ENCODE measurements at places on chromosomes 2 and 18.

DNA sequence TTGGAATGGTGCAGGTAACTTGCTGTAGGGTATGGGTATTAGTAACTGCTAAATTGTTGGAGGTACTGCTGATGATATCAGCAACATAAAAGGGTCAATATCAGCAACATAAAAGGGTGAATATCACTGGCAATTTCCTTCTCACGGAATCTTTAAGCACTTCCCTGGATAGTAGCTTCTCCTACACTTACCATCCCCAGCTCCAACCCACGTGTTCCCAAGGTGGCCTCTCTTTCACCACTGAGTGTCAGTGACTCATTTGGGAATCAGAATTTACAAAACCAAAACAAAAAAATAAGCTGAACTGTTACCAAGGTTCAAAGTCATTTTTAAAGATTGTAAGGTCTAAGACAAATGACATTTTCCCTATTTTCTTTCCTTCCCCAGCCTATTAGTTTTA, 70.8 kb downstream of the LRP2 start:
- no peak for DNase-seq

- no peak for DNase-seq
Observed at GRCh38 chr2:198571393-198571792, 767.0 kb downstream of the PLCL1 start.

- DNase-seq: no peak
Observed at GRCh38 chr2:68767031-68767961, 32.7 kb downstream of the ARHGAP25 start.

GRCh38 chr18:32548688-32549087, 78.0 kb upstream of the GAREM1 start:
- DNase-seq: no peak

GRCh38 chr18:3426074-3426473, 23.9 kb upstream of the TGIF1 start:
- DNase-seq: no peak

- DNase-seq: no peak
Observed at GRCh38 chr18:1244397-1245122, 339.9 kb downstream of the ADCYAP1 start.

DNA sequence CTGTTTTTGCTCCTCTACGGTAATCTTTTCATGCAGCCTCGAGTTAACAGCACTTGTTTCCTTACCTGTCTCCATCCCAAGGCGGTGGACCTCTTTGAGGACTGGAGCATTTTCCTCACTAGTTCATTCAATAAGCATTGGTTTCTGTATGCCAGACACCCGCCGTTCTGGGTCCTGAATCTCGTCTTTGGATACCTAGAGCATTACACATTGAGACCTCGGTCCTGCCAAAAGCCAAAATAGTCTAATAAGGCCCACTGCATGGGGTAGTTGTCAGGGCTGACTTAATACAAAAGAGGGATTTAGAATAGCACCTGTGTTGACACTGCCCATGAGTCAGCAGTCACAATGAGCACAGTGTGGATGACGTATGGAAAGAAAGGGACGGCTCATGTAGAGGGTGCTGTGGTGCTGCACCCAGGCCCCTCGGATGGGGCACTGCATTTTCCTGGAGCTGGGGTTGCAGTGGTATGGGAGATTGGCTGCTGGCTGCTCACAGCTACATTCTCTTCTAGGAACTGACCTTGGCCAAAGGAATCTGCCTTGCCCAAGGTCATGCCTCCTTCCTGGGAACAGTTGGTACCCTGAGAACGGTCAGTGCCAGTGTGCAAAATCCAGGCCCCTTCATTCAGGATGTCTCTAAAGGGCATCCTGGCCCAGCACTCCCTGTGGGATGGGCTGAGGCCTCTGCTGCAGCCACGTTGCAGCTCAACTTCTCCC, 126.9 kb upstream of the NCK2 start:
- DNase-seq: no peak

DNA sequence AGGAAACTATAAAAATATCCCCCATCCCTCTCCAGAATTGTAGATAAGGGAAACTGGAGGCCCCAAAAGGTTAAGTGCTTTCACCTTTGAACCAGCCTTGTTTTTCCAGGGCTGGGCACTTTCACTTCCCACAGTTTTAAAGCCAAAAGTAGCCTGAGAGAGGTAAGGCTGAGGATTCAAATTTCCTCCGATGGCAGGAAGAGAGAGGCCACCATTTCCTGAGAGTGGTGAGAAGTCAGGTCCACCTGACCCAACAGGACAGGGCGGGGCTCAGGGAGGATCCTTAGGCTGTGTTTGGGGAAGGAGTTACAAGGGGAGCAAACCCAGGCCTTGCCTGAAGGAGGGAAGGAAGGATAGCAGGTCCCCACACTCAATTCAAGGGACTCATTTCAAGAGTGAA, 4.7 kb upstream of the TEX261 start:
- no peak for DNase-seq

DNA sequence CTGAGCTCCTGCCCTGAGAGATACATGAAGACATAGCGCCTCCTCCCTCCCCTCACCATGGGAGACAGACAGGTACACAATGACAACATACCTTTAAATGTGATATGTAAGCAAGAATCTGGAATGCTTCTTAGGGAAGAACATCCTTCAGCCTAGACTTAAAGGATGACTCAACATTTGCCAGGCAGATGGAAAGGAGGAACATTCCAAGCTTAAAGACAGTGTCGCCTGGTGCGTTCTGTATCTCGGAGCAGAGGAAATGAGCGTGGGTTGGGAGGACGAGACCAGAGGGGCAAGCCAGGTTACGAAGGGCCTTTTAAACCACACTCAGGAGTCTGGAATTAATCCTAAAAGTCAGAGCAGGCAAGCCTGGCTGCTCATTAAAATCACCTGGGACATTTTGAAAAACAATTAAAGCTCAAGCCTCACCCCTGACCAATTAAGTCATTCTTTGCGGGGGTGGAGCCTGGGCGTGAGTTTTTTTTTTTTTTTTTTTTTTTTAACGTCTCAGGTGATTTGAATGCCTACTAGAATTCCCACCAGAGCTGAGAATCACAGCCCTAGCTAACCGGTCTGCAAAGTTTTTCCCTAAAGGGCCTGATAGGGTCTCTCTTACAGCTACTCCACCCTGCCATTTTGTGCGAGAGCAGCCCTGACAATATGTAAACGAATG, 131.2 kb upstream of the SEC11C start:
- DNase-seq: no peak

- no peak for DNase-seq
Observed at GRCh38 chr2:26616706-26617587, 24.2 kb downstream of the CIB4 start.

DNA sequence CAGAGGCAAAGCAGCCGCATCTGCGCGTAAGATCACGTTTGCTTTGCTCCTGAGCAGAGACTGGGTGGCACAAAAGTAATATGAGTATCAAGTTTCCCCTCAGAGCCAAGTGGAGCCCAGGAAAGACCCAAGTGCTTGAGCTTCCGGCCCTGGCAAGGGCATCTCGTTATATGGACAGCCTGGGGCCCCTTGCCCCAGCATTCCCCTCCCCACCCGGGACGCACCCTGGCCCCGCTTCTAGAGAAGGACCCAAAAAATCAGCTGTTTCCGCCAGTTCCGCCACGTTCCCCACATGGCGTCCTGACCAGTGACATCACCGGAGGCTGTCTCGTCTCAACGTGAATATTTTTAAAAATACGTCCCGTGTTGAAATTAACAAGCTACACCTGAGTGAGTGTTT, 135.1 kb downstream of the NFATC1 start:
- no peak for DNase-seq

DNA sequence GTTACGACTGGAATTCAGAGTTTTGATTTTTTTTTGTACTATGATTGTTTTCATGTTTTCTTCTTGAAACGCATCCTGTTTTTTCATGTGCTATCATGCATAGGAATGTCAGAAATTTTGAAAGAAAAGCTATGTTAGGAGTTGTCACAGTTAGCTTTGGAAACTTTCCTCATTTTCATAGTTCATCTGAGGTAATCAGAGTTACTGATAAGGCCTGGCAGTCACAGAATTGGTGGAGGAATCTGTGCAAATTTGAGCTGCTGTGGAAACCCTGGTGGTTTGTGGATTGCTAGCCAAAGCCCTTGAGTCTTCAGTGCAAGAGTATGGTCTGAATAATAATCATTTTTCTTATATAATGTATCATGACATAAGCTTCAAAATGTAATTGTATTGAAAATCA, 401.0 kb downstream of the CNTNAP5 start:
- DNase-seq: no peak

- DNase-seq: no peak
Observed at GRCh38 chr18:48908916-48909315, 41.8 kb downstream of the SMAD7 start.

GRCh38 chr18:48472610-48473009, 63.4 kb upstream of the ZBTB7C start:
- no peak for DNase-seq

DNA sequence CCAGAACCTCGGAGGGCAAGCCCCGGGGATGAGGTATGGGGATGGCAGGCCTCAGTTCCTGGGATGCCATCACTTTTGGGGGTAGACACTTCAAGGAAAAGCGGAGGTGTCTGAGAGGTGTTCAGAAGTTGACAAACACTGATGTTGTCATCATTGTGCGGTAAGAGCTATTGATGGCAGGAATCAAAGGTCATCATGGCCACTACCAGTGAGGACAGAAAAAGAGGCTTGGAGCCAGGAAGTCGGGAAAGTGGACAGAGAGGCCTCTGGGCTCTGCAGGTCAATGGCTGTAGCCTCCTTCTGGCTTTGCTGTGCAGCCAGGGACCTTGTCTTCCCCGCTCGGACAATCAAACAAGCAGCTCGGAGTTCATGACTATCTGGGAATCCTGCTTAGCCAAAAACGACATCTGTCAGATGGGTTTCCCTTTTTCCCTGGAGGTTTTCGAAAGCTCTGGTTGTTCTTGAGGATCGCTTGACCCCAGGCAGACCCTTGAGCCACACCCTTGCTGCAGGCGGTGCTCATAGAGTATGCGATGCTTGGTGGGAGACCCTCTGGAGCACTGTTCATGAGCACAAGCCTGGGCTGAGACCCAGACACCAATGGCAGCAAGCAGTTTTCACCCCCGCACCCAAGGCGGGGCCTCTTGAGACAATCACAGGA, 19.4 kb downstream of the ACKR3 start:
- no peak for DNase-seq

- DNase-seq: no peak
Observed at GRCh38 chr2:37748541-37748940, 77.1 kb upstream of the CDC42EP3 start.

DNA sequence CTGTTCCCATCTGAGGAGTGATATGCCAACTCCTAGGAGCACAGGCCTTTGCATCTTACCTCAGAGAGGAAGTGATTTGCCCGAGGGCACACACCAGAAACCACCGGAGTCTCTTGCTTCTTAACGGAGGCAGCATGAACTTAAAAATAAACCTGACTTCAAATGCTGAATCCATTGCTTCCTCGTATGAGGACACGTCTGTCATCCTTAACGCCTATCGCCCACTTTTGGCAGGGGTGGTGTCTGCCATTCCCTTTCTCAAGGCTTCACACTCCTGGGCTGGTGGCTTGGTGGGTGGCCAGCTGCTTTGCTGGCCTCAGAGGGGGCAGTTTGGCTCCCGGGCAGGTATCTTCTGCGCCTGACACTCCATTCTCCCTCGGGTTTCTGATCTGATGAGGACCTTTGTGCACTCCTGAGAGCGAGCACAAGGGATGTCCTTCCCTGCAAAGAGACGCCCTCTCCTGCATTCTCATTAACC, 1.1 kb upstream of the PREB start:
- no peak for DNase-seq

- DNase-seq: peak; percentile 54
Observed at GRCh38 chr2:191020742-191021381, 6.9 kb upstream of the STAT1 start.

- DNase-seq: no peak
Observed at GRCh38 chr2:63051042-63051794, 588 bp downstream of the OTX1 start.
